ENCODE measurements at places on chromosomes 6 and 20.

- no peak for DNase-seq
These were observed 1.2 kb upstream of the PXDC1 start for GRCh38 chr6:3752531-3753227.

DNA sequence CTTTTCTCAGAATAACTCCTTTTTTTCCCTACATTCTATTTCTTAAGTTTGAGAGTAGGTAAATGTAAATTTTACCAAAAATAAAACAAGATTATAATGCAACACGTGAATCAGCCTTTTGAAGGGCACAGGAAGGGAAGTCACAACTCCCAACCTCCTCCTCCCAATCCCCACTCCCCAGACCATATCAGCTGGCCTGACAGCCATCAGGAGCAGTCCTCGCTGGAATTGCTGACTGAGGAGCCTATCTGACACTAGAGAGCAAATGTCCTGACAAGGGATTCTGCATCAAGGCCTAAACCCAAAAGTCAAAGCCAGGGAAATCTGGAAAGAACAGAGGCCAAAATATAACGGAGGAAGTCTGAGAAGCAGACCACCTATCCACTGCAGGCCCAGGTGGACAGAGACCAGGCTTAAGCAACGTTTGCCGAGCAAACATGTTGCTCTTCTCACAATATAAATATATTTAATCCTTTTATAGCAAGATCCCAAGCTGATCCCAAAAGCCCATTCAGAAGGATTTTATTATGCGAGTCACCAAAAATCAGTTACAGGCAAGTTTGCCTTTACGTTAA is 2.5 kb downstream of the RRAGD start:
- no peak for DNase-seq

- no peak for DNase-seq
These were observed 17.8 kb downstream of the EEF1E1 start for GRCh38 chr6:8084586-8084985.

DNA sequence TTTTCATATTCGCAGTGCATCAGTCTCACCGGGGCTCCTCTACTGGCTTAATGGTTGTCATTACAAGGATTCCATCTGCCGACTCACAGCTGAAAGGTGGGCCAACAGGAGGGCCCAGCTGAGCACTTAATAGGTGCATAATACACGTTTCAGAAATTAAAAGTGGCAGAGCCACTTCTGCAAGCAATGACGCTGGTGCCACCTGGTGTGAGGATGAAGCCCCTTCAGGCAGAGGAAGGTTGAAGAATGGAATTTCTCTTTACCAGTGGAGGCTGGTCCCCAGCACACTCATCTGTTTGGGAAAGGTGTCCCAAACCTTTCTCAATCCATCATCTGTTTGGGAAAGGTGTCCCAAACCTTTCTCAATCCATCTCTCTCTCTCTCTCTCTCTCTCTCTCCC is 8.2 kb upstream of the STMND1 start:
- no peak for DNase-seq

- DNase-seq, result no peak
These were observed 8.3 kb downstream of the VEGFA start for GRCh38 chr6:43778131-43778855.

DNA sequence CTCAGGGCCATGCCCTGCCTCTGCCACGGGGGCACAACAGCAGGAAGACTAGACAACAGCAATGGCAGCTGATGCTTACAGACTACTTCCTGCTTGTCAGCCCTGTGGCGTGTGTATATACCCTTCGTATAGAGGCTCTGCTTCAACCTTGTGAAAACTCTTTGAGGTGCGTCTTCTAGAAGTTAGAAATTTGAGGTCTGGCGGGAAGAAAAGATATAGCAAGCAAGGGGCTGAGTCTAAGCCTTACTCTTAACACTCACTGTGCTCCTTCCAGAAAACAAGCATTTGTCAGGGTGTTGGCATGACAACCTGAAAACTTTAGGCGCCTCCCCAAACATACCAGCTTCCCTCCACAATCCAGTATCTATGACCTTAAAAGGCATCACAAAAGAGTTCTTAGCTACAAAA is 33.3 kb downstream of the JPH2 start:
- peak; percentile 30 for DNase-seq

- no peak for DNase-seq
These were observed 672.2 kb downstream of the PRKN start for GRCh38 chr6:162055365-162055764.

- DNase-seq, result no peak
These were observed 4.9 kb downstream of the TUBB2B start for GRCh38 chr6:3222506-3223038.

- DNase-seq, result no peak
These were observed 45.4 kb upstream of the ID1 start for GRCh38 chr20:31559704-31560093.

- no peak for DNase-seq
These were observed 79.1 kb upstream of the F13A1 start for GRCh38 chr6:6399568-6399967.

DNA sequence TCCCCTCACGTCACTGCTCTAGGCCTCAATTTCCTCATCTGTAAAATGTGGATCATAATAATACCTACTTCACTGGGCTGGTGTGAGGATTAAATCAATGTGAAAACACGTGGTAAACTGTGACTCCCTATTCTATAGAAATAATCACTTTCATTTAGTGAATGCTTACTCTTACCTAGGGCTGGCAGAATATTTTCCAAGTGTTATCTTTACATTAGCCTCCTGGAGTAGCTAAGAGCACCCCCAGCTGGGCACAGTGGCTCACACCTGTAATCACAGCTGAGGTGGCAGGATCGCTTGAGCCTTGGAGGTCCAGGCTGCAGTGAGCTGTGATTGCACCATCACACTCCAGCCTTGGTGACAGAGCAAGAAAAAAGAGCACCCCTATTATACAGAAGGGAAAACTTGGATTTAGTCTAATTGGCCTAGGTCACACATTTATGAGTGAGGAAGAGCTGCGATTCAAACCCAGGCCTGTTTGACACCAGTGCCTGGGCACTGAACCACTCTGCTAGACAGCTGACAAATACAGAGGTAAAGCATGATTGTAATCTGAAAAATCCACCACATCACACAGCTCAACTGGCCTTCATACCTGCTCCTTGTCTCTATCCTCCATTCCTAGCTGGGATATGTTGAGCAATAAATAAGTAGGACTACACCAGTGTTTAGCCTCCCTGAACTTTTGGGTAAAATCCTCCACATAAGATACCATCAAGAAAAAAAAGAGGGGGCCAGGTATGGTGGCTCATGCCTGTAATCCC is 1.4 kb upstream of the SNTA1 start:
- DNase-seq, result peak; percentile 50

DNA sequence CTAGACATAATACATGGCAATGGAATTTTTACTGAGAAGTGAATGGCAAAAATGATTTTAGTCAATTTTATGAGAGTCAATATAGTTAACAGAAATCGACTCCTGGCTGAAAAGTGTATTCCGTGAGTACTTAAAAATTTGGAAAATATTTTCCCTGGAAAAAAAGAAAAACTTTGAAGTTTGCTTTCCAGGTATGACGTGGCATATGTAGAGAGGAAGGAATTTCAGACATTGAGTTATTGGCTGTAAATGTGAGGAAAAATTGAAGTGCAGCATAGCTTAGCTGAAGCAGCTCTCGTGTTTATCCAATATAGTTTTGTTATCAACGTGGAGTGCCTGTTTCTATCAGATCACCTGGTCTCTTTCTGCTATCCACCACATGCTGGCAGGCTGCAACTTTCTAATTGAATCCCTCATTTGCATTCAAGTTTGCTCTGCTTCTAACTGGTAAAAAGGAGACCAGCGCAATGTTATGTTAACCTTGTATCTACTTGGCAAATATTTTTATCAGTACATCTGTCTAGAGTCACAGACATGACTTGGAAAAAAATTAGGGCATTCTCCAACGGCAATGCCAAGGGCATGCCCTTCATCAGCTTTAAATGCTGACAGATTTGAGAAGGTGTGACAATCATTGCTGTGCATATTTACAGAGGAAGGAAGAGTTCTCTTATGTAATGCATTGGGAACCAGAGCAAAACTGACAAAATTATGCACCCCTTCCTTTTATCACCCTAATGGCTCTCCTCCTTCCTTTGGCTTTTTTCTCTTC is 1102.8 kb upstream of the FLRT3 start:
- DNase-seq, result no peak

DNA sequence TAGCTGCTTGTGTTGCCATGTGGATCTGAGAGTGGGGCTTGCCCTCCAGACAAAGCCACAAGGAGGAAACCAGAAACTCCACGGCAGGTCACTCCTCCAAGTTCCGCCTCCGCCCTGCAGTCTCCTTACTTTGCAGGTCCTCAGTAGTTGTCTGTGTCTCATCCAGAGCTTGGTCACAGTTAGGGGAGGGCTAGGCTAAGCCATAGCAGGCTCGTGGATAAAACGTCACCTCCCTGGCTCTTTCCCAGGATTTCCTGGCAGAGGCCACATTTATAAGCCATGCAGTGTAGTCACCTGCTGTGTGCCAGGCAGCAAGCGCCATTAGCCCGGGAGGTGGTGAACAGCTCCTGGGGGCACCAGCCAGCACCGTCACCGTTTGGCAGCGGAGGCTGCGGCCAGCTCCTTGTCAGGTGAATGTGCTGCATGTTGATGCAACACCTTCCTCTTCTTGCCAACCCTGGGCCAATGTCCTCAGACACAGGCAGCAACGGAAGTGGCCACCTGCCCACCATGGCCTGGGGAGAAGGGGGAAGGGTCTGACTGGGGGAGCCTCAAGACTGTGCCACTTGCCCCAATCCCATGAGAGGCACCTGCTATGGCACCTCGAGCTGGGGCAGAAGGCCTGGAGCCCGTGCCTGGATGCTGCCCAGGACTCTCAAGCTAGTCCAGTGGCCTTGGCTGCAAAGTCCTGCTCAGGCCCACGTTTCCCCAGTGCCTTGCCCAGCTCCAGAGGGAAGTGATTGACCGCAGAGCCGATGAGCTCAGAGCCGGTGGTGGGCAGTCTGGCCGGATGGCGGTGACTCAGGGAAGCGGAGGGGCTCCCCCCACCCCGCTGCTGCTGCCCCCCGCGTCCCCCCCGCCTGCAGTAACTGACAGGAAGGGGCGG is 39.0 kb upstream of the SLCO4A1 start:
- peak; percentile 64 for DNase-seq

- no peak for DNase-seq
These were observed 90.5 kb upstream of the MBOAT1 start for GRCh38 chr6:20302702-20303251.

DNA sequence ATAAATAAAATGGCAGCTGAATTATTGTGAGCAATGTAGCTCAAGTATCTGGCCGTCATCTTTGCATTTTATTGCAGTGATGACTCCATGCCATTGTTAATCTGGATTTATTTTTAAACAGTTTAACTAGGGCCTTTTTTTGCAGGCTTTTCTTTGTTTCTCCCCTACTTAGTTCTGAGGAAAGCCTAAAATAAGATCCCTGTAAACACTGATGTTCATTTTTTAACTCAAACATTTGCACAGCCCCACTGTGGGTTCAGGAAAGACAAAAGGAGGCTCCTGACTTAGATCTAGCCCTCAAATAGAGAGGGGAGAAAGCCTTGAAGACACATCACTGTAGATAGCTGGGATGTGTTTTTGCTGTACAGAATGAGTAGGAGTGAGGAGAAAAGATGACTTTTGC is 69.2 kb downstream of the PLEKHG1 start:
- no peak for DNase-seq

DNA sequence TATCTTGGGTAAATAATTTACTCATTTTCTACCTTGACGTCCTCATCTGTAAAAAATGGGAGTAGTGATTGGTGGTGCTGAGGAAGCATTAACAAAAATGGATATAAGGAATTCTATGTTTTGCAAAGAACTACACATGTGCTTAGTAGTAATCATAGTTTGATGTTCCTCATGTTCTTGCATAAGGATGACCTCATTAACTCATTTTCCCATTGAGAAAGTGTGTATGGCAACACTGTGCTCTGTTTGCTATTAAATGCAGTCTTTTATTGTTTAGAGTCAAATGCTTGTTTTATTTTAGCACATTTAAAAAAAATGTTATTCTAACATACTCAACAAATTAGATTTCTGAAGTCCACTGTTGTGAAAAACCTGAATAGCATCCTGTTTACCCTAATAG is 211.2 kb upstream of the RSPO3 start:
- DNase-seq, result no peak

DNA sequence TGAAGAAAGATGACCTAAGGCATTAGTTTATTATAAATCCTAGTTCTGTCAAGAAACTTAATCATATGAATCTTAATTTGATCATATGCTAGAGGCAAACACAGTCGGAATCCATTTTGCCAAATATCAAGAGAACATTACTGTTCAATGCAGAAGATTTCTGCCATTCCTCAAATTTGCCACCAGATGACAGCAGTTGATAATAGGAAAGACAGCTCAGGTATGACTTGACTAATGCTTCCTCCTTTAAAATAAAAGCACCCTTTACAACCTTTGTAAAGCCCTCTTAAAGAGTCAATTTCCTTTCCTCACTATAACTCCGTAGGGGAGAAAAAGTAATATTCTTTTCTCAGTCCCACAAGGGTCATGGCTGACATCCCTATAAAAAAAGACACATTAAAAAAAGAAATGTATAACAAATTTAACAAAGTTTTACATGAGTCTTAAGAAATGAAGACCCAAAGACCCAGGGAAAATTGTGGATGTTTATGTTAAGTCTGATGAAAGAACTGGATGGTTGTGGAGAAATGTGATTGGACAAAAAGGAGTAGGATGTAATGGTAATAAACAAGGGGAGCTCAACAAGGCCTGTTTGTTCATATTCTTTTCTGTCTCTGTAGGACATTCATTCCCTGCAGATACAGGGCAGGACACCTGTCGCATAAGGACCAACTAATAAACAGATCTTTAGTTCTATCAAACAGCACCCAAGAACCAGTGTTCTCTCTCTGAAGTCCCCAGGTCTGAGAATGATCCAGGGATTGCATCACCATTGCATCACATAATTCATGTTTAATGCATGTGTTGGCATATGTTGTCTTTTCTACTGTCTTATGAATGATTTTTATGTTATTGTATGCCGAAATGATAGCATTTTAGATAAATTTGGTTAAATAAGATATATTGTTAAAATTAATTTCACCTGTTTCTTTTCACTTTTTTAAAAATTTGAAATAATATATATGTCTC is 23.0 kb upstream of the IL17A start:
- DNase-seq, result no peak

- DNase-seq, result no peak
These were observed 272.3 kb downstream of the KHDRBS2 start for GRCh38 chr6:62013719-62014118.

DNA sequence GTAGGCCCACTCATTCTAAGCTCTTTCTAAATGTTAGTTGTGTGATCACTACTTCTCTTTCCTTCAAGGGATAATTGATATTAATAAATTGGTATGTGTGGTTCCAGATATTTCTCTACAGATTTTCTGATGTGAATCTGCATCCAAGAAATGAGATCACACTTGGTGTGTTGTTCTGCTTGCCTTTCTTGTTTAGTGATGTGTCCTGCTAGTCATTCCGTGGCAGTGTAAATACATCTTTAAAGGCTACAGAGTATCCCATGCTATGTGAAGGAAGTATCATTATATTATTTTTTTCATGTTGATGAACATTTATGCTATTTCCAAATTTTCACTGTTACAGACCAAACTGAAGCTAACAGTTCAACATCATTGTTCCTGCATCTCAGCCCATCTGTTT is 13.2 kb downstream of the CDH26 start:
- DNase-seq, result no peak

- no peak for DNase-seq
These were observed 125.5 kb downstream of the EPHA7 start for GRCh38 chr6:93293872-93294271.

- peak; percentile 71 for DNase-seq
These were observed 637 bp downstream of the ARID1B start for GRCh38 chr6:156777577-156778453.

GRCh38 chr6:118501099-118501498 is 47.0 kb upstream of the PLN start:
- no peak for DNase-seq

- no peak for DNase-seq
These were observed 327.0 kb downstream of the BMP2 start for GRCh38 chr20:7094438-7094997.

All from activated naive CD4-positive, alpha-beta T cell treated with anti-CD3 and anti-CD28 coated beads, Interleukin-2, amount 10 ng/mL, durations not matched to agents 7 days and 5 days (primary cell).